ENCODE measurements at places on chromosomes 6 and 20.

DNA sequence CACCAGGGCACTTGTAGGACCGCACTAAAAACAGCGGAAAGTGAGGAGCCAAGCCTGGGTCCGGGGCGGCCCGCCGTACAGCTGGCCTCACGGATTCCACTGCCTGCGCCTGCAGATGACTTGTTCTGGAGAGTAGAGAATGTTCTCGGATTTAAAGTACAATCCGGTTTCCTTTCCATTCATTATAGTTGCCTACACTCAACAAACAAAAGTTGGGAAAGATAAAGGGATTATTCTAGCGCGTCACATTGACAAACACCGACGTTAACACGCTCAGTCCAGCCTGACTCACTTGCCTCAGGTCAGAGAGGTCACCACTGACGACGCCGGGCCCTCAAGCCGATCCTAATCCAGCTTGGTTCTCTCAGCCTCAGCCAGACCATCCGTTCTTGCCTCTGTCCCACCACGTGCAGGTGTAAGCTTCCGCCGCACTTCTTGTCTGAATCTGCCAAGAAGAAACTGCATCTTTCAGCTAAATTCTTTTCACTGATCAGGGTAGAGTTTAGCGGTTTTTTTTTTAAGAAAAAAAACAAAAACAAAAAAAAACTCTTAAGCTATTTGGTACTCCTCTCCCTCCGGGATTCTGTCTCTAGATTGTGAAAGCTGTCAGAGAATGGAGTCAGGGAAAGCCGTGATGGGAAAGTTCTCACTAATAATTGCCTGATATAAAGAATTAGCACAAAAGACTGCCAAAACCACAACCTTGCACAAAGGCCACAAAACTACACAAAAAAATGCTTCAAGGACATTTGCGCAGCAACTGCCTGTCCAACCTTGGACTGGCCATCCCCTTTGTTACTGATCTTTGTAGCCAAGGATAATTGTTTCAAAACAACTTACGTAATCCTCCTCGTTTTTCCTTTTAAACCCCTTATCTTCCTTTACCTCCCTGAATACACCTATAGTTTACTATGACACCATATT, 1.1 kb upstream of the PHF10 start:
- DNase-seq, result peak; percentile 78

GRCh38 chr6:2957696-2958330, 13.6 kb downstream of the SERPINB6 start:
- no peak for DNase-seq

- DNase-seq, result no peak
Measured at GRCh38 chr6:168159506-168159905, 80.5 kb upstream of the FRMD1 start.

DNA sequence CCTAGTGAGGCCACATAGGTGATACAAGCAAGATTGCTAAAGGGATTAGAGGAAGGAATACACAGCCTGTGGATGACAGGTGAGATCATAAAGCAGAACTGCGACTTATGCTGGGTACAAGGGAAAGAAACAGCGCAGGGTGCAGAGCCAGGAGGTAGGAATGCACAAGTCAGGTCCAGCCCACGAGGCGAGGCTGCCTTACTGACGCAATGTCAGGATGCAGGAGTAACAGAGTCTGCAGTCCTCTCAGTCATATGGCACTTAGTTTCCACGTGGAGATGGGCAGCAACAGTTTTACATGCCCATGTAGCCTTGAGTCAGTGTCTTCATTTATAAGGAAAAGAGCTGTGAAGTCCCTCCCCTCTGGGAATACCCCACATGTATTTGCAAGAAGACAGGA, 210.9 kb downstream of the SYNE1 start:
- no peak for DNase-seq

DNA sequence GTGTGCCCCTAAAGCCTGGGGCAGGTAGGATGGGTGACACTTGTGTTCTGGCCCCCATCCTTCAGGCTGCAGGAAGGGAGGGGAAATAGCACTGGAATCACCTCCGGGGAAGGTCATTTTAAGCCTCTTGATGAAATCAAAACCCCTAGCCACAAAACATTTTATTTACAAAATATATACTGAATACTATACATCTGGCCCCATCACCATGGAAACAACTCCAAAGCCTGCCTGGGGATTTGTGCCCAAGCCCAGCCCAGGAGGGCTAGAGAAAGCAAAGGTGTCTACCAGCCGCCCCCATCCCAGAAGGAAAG, 2.6 kb downstream of the SMIM29 start:
- no peak for DNase-seq

Measured in astrocyte of the spinal cord (primary cell).